Effector memory CD4-positive, alpha-beta T cell (primary cell): ENCODE measurements at places on chromosomes 12 and 14.
A peak's percentile ranks its signal among the peaks of the same experiment; 100 is the strongest.

- peak overlapping the region; percentile 87 for H3K4me3 ChIP-seq
- H3K27ac ChIP-seq = peak overlapping the region; percentile 91
- H3K27me3 ChIP-seq = no peaks in the 10 kb centered on the region
- H3K4me1 ChIP-seq = peaks cover 6% of the 10 kb centered on the region
- H3K36me3 ChIP-seq = peaks cover 55% of the 10 kb centered on the region
These were observed 4.6 kb downstream of the BTG1 start for GRCh38 chr12:92140896-92141536.

- peak overlapping the region; percentile 71 for H3K27ac ChIP-seq
- H3K36me3 ChIP-seq = no peaks in the 10 kb centered on the region
- H3K27me3 ChIP-seq = no peaks in the 10 kb centered on the region
- peaks cover 34% of the 10 kb centered on the region for H3K4me1 ChIP-seq
- H3K4me3 ChIP-seq = peak overlapping the region; percentile 60
These were observed 1181.2 kb downstream of the VRK1 start for GRCh38 chr14:97978341-97978740.

- H3K27ac ChIP-seq = no peak overlapping the region
- no peaks in the 10 kb centered on the region for H3K27me3 ChIP-seq
- no peaks in the 10 kb centered on the region for H3K36me3 ChIP-seq
- no peak for DNase-seq
- no peaks in the 10 kb centered on the region for H3K4me1 ChIP-seq
- H3K4me3 ChIP-seq = no peak overlapping the region
These were observed 45.2 kb upstream of the MYL2 start for GRCh38 chr12:110965574-110965973.

GRCh38 chr14:33127531-33127930 is 188.9 kb downstream of the NPAS3 start:
- no peak overlapping the region for H3K27ac ChIP-seq
- H3K27me3 ChIP-seq = no peaks in the 10 kb centered on the region
- no peak overlapping the region for H3K4me3 ChIP-seq
- no peak for DNase-seq

DNA sequence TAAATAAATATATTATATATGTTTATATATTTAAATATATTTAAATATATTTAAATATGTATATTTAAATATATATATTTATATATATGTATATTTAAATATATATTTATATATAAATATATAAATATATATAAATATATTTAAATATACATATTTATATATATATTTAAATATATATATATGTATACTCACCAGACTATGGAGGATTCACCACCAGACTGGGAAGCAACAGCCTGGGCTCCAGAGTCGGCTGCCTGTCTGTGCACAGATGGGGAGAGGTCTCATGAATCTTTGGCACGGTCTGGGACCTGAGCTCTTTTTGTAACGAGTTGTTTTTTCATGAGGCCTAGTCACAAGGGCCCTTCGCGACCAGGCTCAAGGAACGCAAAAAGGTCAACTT is 21.3 kb downstream of the NOC4L start:
- H3K4me3 ChIP-seq = no peak overlapping the region
- H3K27me3 ChIP-seq = no peaks in the 10 kb centered on the region
- peaks cover 29% of the 10 kb centered on the region for H3K4me1 ChIP-seq
- no peak for DNase-seq
- no peak overlapping the region for H3K27ac ChIP-seq

GRCh38 chr12:100289038-100289437 is 22.1 kb downstream of the SCYL2 start:
- H3K4me1 ChIP-seq = no peaks in the 10 kb centered on the region
- peaks cover 13% of the 10 kb centered on the region for H3K36me3 ChIP-seq
- no peaks in the 10 kb centered on the region for H3K27me3 ChIP-seq
- H3K27ac ChIP-seq = no peak overlapping the region
- DNase-seq = no peak

DNA sequence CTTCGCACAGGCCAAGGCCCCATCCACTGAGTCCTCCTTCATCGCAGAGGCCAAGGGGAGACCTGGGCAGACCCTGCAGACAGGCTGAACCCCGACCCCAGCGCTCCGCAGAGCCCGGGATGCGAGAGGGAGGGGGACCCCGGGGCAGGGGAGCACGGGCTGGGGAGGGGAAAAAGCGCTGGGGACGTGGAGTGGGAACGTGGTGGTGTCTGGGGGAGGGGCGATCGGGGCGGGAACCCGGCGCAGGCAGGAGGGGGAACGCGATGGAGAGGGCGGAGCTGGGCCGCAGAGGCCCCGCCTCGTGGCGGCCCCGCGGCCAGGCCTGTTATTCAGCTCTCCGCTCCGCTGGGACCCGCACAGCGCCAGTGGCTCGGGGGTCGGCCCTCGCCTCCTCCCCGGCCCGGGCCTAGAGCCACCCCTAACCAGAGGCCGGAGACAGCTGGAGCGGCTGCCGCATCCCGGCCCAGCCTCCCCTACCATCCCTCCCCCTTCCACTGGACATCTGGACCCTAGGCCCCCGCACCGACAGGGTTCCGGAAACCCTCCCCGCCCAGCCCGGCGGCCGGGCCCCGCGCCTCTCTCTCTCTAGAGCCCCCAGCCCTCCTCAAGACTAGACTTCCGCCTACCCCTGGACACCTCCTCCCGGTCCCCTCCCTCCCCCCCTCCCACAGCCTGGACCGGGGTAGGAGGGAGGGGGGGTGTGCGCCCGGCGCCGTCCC is at the start of gene ARHGEF25:
TSS of gene ARHGEF25 (plus strand) at position 328 of the 719 bp plus-strand sequence. CDS start 460 bp downstream, outside the sequence.
- no peak within 1 kb of the TSS for H3K27ac ChIP-seq
- peaks cover 8% of the 10 kb centered on the region for H3K27me3 ChIP-seq
- no peaks in the 10 kb centered on the region for H3K36me3 ChIP-seq
- peaks cover 20% of the 10 kb centered on the region for H3K4me1 ChIP-seq
- DNase-seq = no peak
- H3K4me3 ChIP-seq = peak within 1 kb of the TSS; percentile 59

DNA sequence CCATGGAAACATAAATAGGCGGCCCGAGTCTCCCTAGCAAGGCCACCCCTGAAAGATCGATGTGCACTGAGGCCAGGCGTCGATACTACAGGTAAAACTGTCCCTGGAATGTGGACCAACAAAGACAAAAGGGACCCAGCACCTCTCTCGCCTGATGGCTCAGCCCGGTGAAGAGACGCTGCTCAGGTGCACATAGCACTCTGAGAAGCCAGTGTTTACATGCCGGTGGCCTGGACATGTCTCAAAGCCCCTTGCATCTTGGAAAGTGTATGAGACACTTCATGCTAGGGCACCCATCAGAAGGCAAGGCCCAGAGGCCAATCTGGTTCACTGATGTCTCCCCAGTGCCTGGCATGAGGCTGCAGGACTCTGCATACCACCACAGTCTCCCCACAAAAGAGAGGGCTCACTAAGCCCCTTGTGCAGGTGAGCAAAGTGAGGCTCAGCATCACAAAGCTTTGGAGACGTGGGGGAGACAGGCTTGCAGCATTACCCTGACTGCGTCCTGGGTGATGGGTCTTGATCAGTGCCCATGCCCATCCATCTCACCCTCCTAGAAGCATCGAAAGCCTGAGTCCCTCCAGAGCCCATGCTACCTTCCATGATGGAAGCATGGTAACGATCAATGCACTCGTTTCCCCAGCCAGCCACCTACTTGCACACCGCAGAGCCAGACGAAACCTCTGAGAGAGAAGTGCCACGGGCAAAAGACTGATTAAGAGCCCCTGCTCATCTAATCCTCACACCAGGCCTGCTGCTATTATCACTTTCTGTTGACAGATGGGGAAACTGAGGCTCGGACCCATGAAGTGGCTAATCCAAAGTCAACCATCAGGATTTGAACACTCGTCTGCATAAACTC is 16.1 kb downstream of the BCL11B start:
- H3K4me3 ChIP-seq = peak overlapping the region; percentile 43
- no peaks in the 10 kb centered on the region for H3K27me3 ChIP-seq
- H3K27ac ChIP-seq = peak overlapping the region; percentile 97
- DNase-seq = peak; percentile 8

DNA sequence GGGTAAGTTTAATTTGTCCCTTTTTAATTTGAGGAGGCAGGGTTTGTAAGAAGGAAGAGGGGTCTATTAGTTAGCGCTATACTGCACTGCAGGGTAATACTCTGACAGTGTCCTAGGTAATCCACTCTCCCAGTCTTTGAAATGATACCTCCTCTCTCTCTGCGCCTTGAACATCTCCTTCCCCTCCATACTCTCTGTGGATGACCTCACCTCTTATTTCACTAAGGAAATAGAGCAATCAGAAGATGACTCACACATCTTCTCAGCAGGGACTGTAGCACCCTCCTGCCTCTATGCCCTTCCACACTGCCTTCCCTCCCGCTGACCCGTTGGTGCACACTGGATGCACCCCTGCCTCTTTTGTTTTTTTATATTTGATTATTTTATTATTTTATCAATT is 94.2 kb downstream of the GRIP1 start:
- no peak for DNase-seq
- H3K4me3 ChIP-seq = no peak overlapping the region

DNA sequence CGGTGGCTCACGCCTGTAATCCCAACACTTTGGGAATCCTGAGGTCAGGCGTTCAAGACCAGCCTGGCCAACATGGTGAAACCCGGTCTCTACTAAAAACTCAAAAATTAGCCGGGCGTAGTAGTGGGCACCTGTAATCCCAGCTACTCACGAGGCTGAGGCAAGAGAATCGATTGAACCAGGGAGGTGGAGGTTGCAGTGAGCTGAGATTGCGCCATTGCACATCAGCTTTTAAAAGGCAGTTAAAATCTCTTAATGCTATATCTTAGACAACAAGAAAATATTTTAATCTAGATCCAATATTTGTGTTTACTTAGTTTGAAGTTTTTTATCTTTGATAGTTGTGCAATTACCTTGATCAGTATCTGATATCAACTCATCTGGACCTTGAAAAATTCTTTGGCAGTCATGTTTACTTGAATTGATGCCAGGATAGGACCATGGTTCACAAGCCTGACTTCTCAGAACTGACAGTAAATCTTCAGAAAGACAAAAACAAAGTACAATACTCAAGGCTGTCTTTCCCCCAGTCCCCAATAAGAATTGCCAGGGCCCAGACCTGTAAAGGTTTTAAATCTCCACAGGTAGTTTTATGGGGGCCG is 135.0 kb upstream of the AEBP2 start:
- H3K4me3 ChIP-seq = no peak overlapping the region
- DNase-seq = no peak
- H3K4me1 ChIP-seq = no peaks in the 10 kb centered on the region
- no peak overlapping the region for H3K27ac ChIP-seq

- H3K4me1 ChIP-seq = peaks cover 4% of the 10 kb centered on the region
- no peak overlapping the region for H3K27ac ChIP-seq
- H3K4me3 ChIP-seq = no peak overlapping the region
These were observed 9.4 kb downstream of the CCDC184 start for GRCh38 chr12:48192861-48193260.

DNA sequence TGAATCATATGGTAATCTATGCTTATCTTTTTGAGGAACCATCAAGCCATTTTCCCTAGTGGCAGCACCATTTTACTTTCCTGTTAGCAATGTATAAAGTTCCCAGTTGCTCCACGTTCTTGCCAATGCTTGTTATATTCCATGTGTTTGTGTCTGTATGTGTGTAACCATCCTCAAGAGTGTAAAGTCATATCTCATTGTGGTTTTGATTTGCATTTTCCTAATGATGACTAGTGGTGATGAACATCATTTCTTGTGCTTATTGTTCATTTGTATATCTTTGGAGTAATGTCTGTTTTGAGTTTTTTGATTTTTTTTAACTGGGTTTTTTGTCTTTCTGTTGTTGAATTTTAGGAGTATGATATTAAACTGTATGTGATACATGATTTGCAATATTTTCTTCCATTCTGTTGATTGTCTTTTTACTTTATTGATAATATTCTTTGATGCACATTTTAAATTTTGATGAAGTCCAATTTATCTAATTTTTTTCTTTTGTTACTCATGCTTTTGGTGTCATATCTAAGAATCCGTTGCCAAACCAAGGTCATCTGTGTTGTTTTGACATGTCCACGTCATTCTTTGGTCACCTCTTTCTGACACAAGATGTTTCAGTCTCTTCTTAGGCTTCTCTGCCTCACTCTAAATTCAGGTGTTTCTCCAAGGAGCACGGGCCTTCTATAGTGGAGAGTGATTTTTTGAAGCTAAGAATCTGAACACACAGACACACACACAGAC is 36.1 kb downstream of the PPHLN1 start:
- H3K4me3 ChIP-seq = no peak overlapping the region
- no peaks in the 10 kb centered on the region for H3K27me3 ChIP-seq
- H3K4me1 ChIP-seq = no peaks in the 10 kb centered on the region
- H3K36me3 ChIP-seq = no peaks in the 10 kb centered on the region
- no peak for DNase-seq
- no peak overlapping the region for H3K27ac ChIP-seq

DNA sequence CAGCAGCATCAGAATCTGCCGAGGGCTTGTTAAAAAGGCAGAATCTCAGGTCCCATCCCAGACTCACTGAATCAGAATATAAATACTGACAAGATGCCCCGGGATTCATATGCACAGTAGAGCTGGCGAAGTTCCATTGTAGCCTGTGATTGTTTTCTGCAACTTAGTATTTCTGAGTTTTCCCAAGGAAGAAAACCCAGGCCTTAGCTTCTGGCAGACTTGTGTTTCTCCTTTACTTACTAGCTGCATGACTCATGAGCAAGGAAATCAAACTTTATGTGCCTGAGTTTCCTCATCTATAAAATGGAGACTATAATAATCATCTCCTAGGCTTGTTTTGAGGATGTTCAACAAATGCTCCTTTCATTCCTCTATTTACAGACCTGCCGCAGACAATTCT is 278.5 kb upstream of the PLEKHG7 start:
- H3K27ac ChIP-seq = no peak overlapping the region
- H3K4me1 ChIP-seq = no peaks in the 10 kb centered on the region
- no peak for DNase-seq

- peaks cover 54% of the 10 kb centered on the region for H3K36me3 ChIP-seq
- no peak for DNase-seq
- H3K4me1 ChIP-seq = peaks cover 5% of the 10 kb centered on the region
- H3K27ac ChIP-seq = no peak overlapping the region
These were observed 4.7 kb downstream of the REC8 start for GRCh38 chr14:24176599-24176998.

- H3K27me3 ChIP-seq = no peaks in the 10 kb centered on the region
- no peak overlapping the region for H3K27ac ChIP-seq
- DNase-seq = no peak
- H3K4me3 ChIP-seq = no peak overlapping the region
- H3K4me1 ChIP-seq = no peaks in the 10 kb centered on the region
These were observed 275.2 kb downstream of the GXYLT1 start for GRCh38 chr12:41869432-41869831.

DNA sequence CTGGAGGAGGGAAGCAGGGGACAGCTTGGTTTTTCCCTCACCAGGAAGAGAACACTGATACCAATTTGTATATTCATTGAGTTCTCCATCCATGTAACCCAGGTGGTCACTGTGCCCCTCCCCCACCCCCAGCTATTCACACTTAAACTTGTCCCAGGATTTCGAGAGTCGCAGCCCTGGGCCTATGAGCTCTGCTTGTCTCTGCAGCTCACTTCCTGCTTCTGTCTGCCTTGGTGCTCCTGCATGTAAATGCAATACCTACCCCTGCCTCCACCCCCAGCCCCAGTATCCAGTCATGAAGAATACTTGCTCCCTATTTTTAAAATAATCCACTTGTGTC is 452.2 kb downstream of the BCL11B start:
- H3K4me1 ChIP-seq = no peaks in the 10 kb centered on the region
- no peaks in the 10 kb centered on the region for H3K27me3 ChIP-seq
- no peak overlapping the region for H3K27ac ChIP-seq
- H3K36me3 ChIP-seq = no peaks in the 10 kb centered on the region
- no peak for DNase-seq
